H1 (cell line): ENCODE measurements at places on chromosomes 11 and 22.

DNA sequence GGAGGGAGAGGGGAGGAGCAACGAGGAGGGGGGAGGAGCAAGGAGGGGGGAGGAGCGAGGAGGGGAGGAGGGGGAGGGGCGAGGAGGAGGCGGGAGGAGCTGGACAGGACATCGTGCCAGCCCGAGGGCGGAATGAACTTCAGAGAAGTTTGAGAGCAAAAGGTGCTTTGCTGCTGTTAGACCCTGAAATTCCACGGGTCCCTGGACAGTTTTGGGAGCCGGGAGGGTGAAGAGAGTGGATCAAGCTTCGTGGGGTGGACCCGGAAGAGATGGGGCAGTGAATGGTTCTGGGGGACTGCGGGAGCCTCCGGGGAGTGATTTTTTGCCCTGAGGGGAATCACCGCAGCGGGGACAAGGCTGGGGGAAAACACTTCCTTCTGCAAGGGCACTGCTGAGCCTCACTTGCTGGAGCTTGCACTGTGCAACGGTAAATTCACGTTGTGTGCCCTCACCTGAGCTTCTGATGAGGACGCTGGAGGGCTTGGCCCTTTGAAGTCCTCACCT is 10.7 kb upstream of the NLRP6 start:
- DNase-seq: no peak
- peaks cover 4% of the 10 kb centered on the region for H3K4me1 ChIP-seq
- no peak overlapping the region for H3K27ac ChIP-seq
- H3K4me3 ChIP-seq: peak overlapping the region; percentile 14; the same call in 1 of the 2 replicates
- H3K27me3 ChIP-seq: no peaks in the 10 kb centered on the region

DNA sequence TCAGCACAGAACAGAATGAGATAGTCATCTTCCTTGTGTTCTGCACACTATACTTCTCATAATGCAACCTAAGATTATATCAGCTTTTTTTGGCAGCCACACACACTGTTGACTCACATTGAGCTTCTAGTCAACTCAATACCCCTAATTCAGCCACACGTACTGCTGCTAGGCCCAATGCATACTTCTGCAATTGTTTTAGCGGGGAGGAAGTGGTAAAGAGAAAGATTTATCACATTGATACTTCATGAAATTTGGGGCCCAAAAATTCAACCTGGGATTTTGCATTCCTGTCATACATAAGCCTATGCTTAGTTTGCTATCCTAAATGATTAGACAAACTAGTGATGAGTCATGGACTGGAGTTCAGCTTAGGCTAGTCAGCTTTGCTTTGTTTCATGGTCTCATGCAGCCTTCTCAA is 8.6 kb upstream of the UPB1 start:
- no peak for DNase-seq
- H3K27me3 ChIP-seq: no peaks in the 10 kb centered on the region
- no peak overlapping the region for H3K4me3 ChIP-seq

DNA sequence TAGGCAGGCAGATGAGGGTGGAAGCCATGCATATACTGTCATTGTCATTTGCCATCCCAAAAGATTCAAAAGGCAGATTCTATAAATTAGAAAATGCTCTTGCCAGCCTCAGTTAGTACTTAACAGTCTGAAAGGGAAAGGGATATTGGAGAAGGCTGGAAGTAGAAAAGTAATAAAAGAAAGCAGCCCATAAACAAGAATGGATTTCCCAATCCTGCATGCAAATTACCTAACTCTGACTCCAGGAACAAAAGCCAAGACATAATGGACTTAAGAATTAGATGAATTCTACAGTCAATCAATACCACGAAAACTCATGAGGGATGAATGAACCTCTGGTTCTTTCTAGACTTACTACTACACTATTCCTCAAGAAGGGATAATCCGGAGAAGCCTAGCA is 5.9 kb downstream of the PAK1 start:
- no peak overlapping the region for H3K4me3 ChIP-seq
- no peaks in the 10 kb centered on the region for H3K36me3 ChIP-seq
- H3K4me1 ChIP-seq: peaks cover 11% of the 10 kb centered on the region
- H3K27ac ChIP-seq: no peak overlapping the region

DNA sequence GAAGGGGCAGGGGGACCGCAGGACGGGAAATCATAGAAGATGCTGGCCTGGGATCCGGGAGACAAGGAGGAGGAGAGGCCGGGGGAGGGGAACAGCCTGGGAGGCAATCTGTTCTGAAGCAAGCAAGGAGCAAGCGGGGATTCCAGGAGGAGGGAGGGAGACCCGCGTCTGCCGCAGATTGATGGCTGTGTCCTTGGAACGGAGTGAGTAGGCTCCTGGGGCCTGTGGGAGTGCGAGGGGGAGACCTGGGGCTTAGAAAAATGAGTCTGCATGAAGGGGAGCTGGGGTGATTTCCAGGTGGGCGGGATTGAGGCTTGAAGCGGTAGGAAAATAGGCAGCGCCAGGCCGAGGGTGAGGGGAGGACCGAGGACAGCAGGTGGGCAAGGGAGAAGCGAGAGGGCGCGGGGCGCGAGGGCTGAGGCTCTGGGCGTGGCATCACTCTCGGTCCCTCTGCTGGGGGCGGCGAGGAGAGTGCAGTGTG is 1.6 kb upstream of the LRRC55 start:
- H3K27me3 ChIP-seq: peaks cover 27% of the 10 kb centered on the region
- no peak overlapping the region for H3K27ac ChIP-seq
- no peaks in the 10 kb centered on the region for H3K36me3 ChIP-seq
- peak overlapping the region; percentile 66 for H3K4me3 ChIP-seq

DNA sequence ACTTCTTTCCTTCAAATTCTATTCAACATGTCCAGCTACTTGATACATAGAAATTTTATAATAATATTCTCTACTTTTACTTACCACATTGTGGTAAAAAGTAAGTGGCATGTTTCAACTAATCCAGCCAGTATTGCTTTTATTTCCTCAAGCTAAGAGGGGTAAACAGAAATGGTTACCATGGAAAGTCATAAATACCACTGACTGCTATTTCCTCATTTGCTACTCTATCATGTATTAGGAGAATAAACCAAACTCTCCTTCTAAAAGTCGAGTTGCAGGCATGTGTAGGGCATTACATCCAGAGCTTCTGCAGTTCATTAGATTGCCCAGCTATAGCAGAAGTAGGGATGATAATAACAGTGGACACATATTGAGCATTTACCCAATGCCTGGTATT is 208.4 kb downstream of the MAML2 start:
- DNase-seq: no peak
- H3K27me3 ChIP-seq: no peaks in the 10 kb centered on the region

DNA sequence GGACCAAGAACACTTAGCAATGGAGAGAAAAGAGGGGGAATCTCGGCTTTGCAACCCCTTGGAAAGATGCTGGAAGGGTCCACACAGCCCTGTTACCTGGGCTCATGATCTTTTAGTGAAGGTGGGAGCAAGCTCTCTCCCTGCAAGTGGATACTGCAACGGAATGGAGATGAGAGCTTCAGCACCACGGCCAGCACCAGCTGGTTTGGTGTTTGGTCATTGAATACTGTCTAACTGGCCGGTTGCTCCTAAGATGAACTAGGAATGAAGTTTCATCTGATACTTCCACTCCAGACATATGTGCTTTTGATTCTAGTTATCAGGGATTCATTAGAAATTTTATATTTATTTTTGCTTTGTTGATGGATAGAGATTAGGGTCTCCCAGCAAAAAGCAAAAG is 16.3 kb downstream of the HTR3A start:
- no peak overlapping the region for H3K27ac ChIP-seq
- no peaks in the 10 kb centered on the region for H3K27me3 ChIP-seq
- no peak overlapping the region for H3K4me3 ChIP-seq
- peaks cover 8% of the 10 kb centered on the region for H3K4me1 ChIP-seq
- no peak for DNase-seq

DNA sequence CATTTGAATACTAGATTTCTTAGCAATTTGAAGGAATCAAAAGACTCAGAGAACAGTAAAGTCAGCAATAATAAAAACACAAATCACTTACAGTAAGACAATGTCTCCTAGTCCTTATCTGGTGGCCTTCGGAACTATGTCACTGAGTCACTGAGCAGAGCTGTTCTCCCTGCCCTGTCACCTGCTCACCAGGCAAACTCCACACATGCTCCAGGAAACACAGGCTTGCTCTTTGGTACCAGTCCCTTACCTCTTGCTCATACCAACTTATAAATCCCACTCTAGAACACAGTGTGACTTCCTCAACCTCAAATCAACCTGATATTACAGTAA is 81.1 kb upstream of the CHRM4 start:
- H3K4me3 ChIP-seq: no peak overlapping the region
- no peak overlapping the region for H3K27ac ChIP-seq
- H3K27me3 ChIP-seq: no peaks in the 10 kb centered on the region
- H3K4me1 ChIP-seq: no peaks in the 10 kb centered on the region

GRCh38 chr11:86668929-86669328 is 3.5 kb downstream of the ME3 start:
- H3K4me3 ChIP-seq: no peak overlapping the region
- no peak overlapping the region for H3K27ac ChIP-seq
- no peaks in the 10 kb centered on the region for H3K36me3 ChIP-seq
- peaks cover 12% of the 10 kb centered on the region for H3K4me1 ChIP-seq
- no peak for DNase-seq

DNA sequence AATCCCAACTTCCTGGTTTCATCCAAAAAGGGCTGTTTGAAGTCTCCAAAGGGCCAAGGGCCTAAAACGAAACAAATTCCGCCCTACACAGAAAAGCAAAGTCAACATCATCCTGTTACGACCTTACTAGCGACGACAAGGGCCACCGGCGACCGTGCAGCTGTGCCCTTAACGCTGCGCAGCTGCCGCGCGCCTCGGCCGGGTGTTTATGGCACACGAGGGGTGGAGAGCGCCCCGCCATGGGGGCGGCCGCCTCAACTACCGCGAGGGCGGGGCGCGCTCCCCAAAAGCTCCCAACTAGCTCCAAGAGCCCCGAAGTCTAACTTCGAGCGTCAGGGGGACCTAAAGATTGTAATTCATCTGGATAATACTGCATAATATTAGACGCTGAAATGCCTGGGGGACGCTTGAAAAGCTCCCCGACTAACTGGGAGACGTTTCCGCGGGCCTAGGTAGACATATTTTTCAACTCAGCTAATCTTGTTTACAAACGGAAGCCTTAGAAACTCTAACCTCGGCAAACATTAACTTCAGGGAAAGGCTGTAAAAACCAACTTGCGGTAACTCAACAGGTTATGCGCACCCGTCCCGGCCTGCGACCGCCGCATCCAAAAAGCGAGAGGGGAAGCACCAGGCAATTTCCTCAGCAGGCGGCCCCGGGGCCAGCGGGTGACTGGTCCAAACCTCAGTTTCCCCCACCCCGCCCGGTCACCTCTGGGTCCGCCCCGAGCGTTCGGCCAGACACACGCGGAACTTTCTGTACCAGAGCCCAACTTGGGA is 694 bp downstream of the TMEM123 start:
- H3K36me3 ChIP-seq: no peaks in the 10 kb centered on the region
- peak overlapping the region; percentile 83 for H3K4me3 ChIP-seq
- H3K4me1 ChIP-seq: peaks cover 3% of the 10 kb centered on the region; the same call in 1 of the 2 replicates
- no peak for DNase-seq

- no peak for DNase-seq
- H3K36me3 ChIP-seq: no peaks in the 10 kb centered on the region
- no peaks in the 10 kb centered on the region for H3K27me3 ChIP-seq
- H3K4me3 ChIP-seq: no peak overlapping the region
- H3K4me1 ChIP-seq: peaks cover 3% of the 10 kb centered on the region
Observed at GRCh38 chr11:69877235-69877634, 58.0 kb upstream of the FGF3 start.

GRCh38 chr11:20011307-20011951 is 148.8 kb downstream of the DBX1 start:
- H3K27me3 ChIP-seq: no peaks in the 10 kb centered on the region
- no peak overlapping the region for H3K4me3 ChIP-seq
- no peak overlapping the region for H3K27ac ChIP-seq
- DNase-seq: no peak
- H3K4me1 ChIP-seq: peaks cover 9% of the 10 kb centered on the region; the same call in 1 of the 2 replicates

- no peak overlapping the region for H3K4me3 ChIP-seq
- no peak overlapping the region for H3K27ac ChIP-seq
- no peaks in the 10 kb centered on the region for H3K27me3 ChIP-seq
- H3K36me3 ChIP-seq: no peaks in the 10 kb centered on the region
Observed at GRCh38 chr11:96173422-96173821, 169.6 kb downstream of the MAML2 start.

DNA sequence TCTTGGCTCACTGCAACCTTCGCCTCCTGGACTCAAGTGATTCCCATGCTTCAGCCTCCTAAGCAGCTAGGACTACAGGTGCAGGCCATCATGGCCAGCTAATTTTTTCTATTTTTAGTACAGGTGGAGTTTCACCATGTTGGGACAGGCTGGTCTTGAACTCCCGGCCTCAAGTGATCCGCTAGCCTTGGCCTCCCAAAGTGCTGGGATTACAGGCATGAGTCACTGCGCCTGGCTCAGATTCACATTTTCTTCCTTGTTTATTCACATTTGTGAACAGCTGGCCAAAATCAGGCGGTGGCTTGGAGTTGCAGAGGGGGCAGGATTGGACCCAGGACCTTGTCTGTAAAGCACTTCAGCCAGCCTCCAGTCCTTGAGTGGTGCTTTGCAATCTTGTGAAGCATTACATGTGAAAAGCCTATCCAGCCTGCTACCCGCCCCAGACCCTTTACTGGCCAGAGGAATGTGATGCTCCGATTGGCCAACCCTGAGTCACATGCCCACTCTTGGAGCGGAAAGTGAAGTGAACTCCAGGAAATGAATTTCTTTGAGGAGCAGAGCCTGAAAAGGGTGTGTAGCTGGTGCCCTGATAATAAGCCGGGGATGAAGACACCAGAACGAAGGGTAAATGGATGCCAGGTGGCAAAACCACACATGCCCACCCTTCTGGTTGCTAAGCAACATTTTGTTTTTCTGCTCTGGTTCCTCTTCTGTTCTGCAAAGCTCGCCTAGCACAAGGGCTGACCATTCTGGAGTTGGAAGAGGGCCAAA is 62.6 kb upstream of the PTPRJ start:
- no peak overlapping the region for H3K4me3 ChIP-seq
- H3K4me1 ChIP-seq: peaks cover 2% of the 10 kb centered on the region
- no peaks in the 10 kb centered on the region for H3K27me3 ChIP-seq
- DNase-seq: no peak
- no peaks in the 10 kb centered on the region for H3K36me3 ChIP-seq

DNA sequence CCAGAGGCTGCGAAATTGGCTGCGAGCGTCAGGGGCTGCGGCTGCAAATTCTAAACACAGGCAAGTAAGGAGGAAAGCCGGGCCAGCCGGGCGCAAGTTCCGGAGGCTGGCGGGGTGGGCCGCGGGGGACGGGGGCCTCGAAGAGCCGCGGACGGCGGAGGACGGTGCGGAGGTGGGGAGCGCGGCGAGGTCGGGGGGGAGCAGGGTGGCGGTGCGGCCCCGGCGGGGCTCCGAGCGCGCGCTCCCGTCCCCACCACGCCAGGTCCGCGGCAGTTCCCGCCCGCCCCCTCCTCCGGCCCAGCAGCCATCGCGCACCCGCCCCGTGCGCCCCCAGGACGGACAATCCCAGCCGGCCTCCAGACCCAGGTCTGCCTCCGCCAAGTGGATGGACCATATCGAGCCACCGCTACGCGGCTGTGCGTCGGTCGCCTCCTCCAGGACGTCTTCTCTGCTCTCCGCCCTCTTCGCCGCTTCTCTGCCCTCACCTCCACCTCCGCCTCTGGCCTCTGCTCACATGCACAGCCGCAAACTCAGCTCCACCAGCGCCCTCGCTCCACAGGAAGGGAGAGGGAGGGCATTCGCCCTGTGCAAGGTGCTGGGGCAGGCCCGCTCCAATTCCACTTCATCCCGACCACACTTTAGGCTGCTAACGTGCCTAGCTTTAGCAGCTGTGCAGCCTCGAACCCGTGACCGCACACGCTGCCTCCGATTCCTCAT is 7.2 kb downstream of the ELFN2 start:
- H3K4me3 ChIP-seq: peak overlapping the region; percentile 57
- H3K4me1 ChIP-seq: peaks cover 3% of the 10 kb centered on the region
- no peaks in the 10 kb centered on the region for H3K36me3 ChIP-seq
